ENCODE measurements at places on chromosomes 5 and 9.

DNA sequence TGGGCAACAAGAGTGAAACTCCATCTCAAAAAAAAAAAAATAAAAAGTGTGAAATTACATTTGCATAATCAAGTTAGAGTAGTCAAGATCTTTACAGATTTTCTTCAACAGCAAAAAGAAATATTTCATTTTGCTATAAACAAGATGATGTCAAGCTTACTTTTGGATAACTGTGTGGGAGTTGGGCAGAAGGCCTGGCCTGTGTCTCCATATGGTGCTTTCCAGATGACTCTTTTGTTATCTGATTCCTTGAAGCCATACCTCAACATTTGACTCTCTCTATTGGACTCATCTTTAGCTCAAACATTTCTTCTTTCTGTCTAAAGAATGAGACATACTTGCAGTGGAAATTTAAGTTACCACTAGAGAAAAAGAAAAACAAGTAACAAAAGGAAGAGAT lies 246.8 kb downstream of the MSX2 start:
- no peak for DNase-seq

- no peak for DNase-seq
Measured at GRCh38 chr5:170482511-170482910, 21.3 kb upstream of the KCNIP1 start.

GRCh38 chr5:36877667-36878391 lies 1.3 kb downstream of the NIPBL start:
- DNase-seq, result peak; percentile 68

DNA sequence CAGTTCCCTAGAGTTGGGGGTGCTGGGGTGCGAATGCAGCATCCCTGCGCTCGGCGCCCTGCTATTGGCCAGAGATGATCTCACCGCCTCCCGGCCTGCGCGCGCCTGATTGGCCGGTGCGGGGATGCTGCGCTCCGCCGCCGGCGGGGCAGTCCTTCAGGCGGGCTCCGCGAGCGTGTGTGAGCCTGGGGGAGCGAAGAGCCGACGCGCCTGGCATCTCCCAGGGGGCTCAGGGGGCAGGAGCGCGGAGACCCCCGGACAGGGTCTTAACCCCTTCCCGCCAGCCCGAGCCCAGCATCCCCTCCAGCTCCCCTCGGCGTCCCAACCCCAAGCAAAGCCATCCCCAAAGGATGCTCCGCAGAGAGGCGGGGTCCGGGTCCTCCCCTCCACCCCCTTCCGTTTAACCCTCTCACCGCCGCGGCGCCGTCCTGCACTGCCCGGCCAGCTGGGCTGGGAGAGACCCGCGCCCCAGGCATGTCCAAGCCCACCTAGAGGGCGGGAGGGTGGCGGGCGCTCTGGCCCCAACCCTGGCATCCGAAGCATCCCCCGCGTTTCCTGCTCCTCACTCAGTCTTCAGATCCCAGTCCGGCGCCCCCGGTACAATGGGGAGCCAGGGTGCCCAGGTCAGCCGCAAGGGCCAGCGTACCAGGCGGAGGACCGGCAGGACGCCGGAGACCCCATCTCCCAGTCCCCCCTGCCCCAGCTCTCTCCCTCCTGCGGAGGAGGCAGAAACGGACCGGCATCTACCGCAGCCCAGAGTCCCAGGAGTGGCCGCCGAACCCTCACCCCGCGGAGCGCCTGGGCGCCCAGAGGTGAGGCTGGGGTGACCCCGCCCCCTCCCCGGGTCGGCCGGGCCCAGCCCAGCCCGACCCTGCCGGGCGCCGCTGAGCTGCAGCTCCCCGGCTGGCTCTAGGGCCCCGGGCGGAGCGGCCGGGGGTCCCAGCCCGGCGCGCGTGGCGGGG lies 19.3 kb upstream of the TOR2A start:
- DNase-seq, result no peak

- peak; percentile 56 for DNase-seq
Measured at GRCh38 chr9:110777196-110777875, 108.7 kb downstream of the MUSK start.

DNA sequence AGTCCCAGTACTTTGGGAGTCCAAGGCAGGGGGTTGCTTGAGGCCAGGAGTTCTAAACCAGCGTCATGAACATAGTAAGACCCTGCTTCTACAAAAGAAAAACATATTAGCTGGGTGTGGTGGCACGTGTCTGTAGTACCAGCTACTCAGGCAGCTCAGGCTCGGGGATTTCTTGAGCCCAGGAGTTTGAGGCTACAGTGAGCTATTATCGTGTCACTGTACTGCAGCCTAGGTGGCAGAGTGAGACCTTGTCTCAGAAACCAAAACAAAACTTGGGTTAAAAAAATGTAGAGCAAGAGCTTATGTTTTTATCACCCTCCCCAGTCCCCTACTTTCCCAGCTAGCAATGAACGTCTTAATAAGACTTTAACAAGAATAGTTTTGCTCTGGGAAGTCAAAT lies 46.7 kb downstream of the UHRF2 start:
- DNase-seq, result no peak

GRCh38 chr5:177295924-177296323 lies 7.6 kb downstream of the RAB24 start:
- DNase-seq, result no peak

- DNase-seq, result no peak
Measured at GRCh38 chr5:29017501-29017900, 1979.1 kb upstream of the CDH9 start.

DNA sequence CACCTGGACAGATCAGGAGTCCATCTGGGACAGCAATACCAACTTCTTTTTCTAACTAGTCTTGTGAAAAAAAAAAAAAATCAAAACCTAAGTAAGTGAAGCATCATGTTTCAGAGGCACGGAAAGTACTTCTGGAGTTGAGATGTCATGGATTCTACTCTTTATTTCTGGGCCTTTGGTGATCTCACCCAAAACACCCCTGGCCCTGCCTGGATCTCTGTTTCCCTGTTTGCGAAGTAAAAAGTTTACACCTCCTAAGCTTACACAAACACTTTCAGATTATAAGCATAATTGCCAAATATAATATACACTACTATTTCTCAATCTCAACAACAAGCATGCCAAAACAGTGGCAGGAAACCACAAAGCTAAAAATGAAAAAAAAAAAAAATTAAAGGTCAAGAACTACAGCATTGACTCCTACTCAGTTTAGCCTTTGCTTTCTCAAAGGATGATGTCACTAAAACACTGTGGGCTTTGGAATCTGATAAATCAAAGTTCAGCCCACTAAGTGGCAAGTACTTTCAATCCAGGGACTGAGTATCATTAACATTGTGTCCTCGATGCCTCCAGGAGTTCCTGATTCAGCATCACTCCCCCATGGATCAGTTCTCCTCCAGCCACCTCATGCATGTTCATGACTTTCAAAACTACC lies 291.9 kb downstream of the NFIB start:
- DNase-seq, result no peak

DNA sequence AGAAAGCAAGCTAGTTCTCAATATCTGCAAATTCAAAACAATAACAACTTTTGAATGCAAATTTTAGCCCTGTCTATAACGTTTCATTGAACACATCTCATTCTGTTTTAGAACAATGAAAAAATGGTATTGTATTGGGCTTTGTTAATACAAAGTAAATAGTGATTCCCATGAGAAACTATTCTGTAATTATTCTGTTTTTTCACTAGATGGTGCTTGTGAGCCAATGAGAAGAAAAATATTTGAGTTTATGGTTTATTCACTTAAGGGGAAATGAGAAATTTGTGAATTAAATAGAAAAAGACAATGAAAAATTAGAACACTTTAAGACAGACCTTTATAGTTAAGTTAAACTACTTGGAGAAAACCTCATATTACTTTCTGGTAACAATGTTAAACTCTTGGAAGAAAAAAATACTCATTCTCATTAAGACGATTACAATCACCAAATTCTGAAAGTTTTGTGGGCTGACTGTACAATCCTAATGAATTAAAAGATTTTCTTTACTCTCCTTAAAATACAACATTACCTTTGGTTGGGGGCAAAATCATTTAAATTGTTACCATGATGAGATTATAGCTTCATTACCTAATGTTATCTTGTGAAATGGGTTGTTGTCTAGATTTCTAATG lies 127.0 kb downstream of the NNT start:
- DNase-seq, result peak; percentile 61

Measured in OCI-M1 (cell line).